ENCODE measurements at places on chromosomes 4 and X.

DNA sequence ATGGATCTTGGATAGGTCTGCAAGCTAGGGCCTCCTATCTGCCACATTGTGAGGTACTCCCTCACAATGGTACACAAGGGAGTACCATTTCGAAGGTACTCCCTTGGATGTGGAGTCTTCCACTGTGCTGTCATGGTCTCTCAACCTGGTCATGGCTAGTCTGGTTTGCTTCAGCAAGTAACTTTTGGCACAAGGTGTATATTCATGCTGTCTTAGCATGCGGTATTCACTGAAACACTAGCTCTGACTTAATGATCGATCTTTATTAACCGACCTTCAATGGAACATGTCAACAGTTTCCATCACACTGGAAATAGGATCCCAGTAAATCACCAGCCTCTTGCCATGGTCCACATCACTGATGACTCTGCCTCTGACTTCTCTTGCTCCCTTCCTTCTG is 77.5 kb upstream of the HS3ST1 start:
- DNase-seq, result no peak

DNA sequence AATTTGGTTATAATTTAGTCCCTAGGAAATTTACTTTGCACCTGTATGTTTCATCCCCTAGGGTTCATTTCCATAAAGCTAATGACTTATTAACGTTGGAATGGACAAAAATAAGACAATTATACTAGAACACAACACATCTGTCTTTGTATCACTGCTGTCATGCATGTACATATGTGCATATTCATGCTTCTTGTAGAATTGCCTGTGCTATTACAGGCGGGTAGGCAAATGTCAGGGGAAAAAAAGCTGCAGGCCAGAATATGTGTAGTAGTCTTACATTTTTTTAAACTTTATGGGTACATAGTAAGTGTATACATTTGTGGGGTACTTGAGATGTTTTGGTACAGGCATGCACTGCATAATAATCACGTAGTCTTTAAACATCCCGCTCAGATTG is 209.6 kb downstream of the NLGN4X start:
- no peak for DNase-seq

DNA sequence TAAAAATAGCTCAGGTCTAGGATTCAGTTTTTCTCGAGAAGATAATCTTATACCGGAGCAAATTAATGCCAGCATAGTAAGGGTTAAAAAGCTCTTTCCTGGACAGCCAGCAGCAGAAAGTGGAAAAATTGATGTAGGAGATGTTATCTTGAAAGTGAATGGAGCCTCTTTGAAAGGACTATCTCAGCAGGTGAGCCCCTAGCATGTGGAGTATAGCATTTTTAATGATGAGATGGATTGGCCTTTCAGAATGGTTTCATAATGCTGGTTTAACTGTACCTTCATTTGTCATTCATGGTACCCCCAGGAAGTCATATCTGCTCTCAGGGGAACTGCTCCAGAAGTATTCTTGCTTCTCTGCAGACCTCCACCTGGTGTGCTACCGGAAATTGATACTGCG is 79.4 kb downstream of the SLC10A6 start:
- DNase-seq, result no peak

GRCh38 chr4:138347561-138347960 is 105.4 kb upstream of the SLC7A11 start:
- DNase-seq, result no peak

DNA sequence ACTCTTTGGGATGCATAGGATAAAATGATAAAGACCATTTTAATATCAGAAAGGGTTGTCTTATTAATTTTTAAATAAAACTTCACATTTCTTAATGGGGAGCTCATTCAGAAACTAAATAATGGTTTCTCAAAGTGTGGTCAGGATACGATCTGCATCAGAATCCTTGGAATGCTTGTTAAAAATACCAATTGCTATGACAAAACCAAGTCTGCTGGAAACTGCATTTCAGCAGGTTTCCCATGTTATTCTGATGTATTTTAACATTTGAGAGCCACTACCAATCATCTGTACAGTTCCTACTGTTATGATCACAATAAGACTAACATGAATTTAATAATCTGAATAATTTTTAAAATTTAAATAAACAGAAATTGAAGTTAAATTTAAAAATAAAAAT is 115.1 kb downstream of the SOWAHB start:
- DNase-seq, result no peak

DNA sequence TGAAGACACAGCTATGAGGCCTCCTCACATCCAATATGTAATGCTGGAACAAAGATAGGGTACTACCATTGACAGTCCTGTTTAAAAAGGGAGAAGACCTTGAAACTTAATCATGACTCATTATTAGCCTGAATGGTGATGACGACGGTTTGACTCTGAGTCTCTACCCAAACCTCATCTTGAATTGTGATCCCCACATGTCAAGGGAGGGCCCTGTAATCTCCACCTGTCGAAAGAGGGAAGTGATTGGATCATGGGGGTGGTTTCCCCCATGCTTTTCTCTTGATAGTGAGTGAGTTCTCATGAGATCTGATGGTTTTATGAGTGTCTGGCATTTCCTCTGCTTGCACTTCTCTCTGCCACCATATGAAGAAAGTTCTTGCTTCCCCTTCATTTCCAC is 395.3 kb upstream of the CPEB2 start:
- no peak for DNase-seq

- no peak for DNase-seq
Observed at GRCh38 chrX:50978920-50979682, 68.6 kb downstream of the BMP15 start.

DNA sequence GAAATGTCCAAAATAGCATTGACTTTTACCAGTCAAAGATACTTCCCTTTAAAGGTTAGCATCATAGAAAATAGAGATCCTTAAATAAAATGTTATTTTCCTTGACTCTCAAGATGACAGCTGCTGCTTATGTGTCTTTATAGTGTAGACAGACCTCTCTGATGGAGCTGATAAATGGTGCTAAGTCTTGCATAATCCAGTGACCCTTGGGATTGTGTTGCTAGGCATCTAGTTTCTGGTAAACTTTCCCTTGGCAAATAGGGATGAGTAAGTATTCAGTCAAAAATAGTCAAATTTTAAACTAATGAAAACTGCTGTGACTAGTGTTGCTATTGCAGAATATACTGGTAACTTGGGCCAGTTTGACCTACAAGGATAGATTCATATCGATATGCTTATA is 53.6 kb downstream of the MBNL3 start:
- no peak for DNase-seq

GRCh38 chr4:121551271-121551670 is 145.5 kb downstream of the ANXA5 start:
- DNase-seq, result no peak

DNA sequence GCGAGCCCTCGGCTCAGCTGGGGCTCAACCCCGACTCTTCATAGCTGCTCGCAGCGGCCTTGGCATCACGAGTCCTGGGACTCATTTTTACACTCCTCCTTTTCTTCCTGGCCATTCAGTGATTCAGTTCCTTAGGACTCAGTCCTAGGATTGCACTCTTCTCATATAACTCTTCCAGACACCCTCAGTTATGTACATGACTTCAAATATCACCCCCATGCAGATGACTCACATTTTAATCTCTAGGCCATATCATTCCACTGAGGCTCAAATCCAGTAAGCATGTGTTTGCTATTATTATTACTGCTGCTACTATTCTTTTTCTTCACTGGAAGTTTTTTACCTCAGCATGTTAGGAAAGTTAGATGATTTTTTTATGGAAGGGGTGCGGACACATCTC is 14.4 kb downstream of the ITGB1BP2 start:
- no peak for DNase-seq
